ENCODE measurements at places on chromosomes 2 and 18.

DNA sequence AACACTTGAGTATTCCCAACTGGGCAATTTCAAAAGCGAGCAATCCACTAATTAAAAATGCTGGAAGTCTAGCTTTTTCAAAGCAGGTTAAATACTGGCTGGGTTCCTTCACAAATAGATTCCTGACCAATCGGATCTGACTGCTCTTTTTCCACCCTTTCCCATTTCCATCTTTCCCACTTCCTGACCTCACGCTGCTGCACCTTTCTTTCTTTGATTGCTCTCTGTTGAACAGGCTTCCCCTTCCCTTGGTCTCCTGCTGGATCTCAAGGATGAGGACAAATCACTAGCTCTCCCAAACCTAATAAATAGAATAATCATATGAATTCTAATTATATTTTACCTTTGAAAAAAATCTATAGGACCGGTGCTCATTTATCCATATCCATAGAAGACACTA, 121.2 kb downstream of the TCF4 start:
- no peak for DNase-seq

GRCh38 chr2:229622495-229623355, 91.6 kb downstream of the DNER start:
- no peak for DNase-seq

- DNase-seq, result no peak
Measured at GRCh38 chr2:10362096-10362897, 59.6 kb downstream of the HPCAL1 start.

GRCh38 chr2:32485399-32485798, 128.6 kb downstream of the BIRC6 start:
- DNase-seq, result no peak

- DNase-seq, result peak; percentile 37
Measured at GRCh38 chr2:69386360-69386759, 667 bp downstream of the GFPT1 start.

GRCh38 chr2:236943841-236944513, 141.7 kb upstream of the COPS8 start:
- no peak for DNase-seq

DNA sequence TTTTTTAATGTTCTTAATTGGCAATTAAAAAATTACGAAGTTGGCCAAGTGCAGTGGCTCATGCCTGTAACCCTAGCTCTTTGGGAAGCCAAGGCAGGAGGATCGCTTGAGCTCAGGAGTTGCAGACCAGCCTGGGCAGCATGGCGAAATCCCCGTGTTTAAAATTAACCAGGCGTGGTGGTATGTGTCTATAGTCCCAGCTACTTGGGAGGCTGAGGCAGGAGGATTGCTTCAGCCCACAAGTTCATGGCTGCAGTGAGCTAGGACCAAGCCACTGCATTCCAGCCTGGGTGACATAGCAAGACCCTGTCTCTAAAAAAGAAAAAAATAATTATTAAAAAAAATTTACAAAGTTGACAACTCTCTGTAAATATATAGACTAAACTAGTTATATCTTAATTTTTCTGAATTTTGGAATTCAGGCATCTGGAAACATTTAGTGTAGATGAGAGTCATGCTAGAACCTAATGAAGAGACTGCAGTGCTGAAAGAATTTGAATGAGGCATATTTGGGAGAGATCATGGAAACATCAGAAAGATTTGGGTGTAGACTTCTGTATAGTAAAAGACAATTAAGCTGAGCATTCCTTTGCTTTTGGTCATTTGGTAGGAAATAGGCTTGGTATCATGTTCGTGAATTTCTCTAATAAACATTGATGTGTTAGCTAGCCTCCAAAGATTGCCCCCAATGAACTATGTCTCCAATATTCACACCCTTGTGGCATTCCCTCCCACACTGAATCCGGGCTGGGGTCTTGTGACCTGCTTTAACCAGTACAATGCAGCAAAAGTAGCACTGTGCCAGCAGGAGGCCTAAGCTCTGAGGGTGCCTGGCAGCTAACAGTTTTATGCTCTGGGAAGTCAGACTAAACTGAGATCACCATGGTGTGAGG, 4.2 kb upstream of the ROCK1 start:
- no peak for DNase-seq

DNA sequence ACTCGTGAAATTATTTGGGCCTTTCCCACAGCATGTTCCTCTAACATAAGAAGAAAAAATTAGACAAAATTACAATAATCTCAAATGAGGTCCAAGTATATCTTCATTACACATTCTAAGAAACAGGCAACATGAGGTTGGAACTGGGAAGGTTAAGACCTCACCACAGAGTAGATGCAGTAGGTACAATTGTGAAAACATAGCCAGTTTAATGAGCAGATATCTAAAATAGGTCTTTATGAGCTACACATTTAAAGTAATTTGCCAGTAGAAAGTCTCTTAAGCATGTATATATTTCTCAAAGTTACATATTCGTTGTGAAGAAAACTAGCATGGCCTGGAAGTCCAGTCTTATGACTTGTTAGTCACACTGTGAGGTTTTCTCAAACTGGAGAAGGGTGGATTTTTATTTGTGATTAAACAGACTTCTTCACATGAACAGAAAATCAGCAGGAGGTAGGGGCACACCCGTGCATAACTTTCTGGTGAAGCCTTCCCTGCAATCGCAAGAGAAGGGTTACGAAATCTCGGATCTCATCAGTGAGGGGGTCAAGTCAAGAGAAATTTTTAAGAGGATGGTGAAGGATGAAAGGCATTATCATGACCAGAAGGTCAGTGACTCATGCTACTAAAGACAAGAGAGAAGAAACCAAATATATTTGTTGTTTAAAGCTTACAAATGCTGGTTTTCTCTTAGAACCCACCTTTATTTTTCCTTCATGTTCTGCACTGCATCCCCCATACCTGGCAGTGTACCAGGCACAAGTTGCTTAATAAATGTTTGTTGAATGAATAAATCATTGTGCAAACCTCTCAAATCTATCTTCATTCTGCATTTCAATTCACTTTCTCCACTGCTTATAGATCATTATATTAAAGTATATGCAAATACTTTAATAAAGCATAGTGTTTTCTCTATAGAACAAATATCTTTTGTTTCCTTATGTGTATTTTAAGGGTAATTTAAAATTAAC, 5.1 kb upstream of the RAB27B start:
- no peak for DNase-seq

- no peak for DNase-seq
Measured at GRCh38 chr2:58516695-58517094, 275.6 kb upstream of the FANCL start.

DNA sequence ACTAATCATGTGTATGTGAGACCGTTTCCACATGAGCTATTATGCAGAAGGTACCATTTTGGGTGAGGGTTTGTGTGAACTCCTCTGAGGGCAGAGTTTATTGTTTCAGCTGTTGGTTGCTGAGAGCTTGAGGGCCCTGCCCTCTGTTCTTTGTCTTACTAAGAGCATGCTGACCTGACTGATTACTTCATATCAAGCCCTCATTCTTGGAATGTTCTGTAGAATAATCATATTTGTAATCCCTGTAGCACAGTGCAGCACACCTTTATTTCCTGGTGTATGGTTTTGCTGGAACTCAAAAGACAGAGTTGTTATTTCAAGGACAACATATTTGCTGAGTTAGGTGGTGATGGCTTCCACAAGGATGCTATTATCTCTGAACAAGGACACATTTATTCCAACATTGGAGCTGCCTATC, 118.5 kb downstream of the GALNT3 start:
- DNase-seq, result peak; percentile 58

DNA sequence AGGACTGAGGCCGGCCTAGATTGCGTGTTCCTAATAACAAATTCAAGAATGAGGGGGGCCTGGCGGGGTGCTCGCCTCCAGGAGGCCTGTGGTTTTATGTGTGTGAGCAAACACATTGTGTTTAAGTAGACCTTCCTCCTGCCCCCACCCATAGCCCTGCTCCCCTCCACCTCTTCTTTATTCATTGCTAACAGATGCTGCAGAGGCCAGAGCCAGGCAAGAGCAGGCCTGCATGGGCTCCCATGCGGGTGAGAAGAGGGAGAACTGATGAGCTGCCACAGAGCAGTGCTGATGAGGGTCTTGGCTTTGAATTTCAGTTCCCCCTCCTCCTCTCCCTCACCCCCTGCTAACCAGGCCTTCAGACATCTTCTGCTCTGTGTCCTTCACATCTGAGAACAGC, 154.6 kb downstream of the OSR1 start:
- no peak for DNase-seq

GRCh38 chr2:178484245-178485041, 4.2 kb downstream of the PLEKHA3 start:
- DNase-seq, result peak; percentile 80

DNA sequence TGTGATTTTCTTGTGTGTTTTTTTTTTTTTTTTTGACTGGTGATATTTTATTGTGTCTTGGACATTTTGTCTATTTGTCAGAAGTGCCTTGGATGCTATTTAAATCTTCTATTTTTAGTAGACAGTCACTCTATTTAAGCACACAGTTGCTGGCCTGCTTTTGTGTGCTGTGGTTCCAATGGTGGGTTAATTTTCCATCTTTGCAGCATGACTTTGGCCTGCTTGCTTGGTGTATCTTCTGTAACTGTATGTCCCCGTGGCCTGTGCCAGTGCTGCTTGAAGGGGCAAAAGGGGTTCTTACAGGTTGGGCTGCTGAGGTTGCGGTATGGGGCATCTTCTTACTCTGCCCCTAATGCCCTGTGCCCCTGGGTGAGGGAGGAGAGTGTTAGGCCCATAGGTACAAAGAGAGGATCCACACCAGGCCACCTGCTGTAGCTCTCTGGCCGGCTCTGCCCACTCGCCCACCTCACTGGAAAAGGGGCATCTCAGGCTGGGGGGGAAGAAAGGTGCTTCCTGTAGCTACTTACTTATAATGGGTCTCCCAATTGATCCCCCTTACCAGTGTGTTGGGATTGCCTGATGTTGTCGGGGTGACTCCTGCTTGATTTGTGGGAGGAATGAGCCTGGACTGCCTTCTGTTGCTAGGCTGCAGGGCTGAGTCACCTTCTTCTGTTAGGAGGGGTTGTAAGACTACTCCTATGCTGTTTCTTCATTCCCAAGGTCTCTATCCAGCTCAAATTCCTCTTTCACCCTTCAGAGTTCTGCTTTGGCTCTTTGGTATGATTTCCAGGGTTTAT, 490.0 kb upstream of the HS6ST1 start:
- no peak for DNase-seq

DNA sequence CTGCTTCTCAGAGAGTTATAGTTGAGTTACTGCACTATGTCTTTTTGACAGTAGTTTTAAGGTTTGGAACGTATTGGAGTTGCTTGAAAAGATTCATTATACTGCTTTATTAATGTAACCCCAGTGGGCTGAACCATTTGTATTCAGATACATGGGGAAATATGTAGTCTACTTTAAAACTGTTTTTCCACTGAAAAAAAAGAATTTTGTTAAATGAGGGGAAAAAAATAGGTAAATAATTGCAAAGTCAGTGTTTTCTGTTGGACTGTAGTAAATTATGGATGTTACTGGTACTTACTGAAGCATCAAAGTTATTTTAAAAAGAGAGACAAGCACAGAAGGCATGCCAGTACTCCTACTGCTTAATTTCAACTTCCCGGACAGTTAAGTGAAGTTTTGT, 36.4 kb downstream of the ZC3H15 start:
- no peak for DNase-seq

GRCh38 chr2:218465987-218466633, 47.2 kb downstream of the VIL1 start:
- DNase-seq, result no peak

GRCh38 chr2:113072584-113072983, 4.8 kb downstream of the IL1F10 start:
- DNase-seq, result no peak

- no peak for DNase-seq
Measured at GRCh38 chr18:54774981-54775665, 53.2 kb upstream of the RAB27B start.

DNA sequence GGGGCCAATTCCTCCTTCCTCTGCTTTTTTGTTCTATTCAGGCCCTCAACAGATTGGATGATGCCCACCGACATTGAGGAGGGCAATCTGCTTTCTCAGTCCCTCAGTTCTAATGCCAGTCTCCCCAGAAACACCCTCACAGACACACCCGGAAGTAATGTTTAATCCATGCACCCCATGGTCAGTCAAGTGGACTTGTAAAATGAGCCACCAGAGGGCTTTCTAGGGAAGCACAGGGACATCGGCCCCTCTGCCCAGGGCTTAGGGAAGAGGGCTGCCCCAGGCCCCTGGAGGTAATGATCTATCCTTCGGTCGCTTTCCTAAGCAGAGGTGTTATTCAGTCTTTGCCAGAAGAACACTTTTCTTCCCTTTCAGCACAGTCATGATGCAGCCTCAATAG, 107.4 kb downstream of the PDCL3 start:
- DNase-seq, result no peak

DNA sequence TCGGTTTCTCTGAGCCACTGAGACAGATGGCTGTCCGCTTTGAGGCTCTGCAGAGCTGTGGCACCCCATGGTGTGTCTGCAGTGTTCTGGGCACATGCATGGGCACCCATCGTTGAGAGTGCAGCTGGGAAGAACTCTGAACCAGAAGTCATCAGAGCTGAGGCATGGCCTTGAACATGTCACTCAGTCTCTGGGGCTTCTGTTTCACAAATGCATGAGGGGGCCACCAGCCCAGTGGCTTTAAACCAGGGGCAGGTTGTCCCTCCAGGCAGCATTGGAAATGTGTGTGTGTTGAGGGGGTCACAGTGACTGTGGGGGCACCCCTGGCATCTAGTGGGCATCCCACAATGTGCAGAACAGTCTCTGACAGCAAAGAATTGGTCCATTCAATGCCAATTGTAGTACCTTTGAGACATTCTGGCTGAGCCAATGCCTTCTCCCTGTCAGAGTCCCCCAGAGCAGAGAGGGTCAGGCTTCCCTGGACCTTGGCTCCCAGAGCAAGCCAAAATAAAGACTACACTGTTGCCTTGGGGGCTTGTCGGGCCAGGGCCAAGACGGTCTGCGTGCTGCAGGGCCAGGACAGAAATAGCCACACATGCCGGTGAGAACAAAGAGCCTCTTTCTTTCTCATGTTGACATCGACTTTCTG, 9.3 kb upstream of the PSMD1 start:
- DNase-seq, result no peak

- no peak for DNase-seq
Measured at GRCh38 chr2:38959938-38960608, 70.4 kb downstream of the ARHGEF33 start.

Data from NCI-H146 (cell line).